ENCODE measurements at places on chromosomes 16 and 17. TPM values are rescaled to one million over a fixed set of nuclear protein-coding genes. Genes with fewer than 3 reads are reported as not detected.

Gene YBX2
- 2.6 TPM for polyA plus RNA-seq

Gene KRT12
- polyA plus RNA-seq, result 0.27 TPM

Gene SPNS3
- polyA plus RNA-seq, result 0.50 TPM

- DNase-seq, result no peak
These were observed 9.4 kb downstream of the GGA2 start for GRCh38 chr16:23500862-23501225.

DNA sequence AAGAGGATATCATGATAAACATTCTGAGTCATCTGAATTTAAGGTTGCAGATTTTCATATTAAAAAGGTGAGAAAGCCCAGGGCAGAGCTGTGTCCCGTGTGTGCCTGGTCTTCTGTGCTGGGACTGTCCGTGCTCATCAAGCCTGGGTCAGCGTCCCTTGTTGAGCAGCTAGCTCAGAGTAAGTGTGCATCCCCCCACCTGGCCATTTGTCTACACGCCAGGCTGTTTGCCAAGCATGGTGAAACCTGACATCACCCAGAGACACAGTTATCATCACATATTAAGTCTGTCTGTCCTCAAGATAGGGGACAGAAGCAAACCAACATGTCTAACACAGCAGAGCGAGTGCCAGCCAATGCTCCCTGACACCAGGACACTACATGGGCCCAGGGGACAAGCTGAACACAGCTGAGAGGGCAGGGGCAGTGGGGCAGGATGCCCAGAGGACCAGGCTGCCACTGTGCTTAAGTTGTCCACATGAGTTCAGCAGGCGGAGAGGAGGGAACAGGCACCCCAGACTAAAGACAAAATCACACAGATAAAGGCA is 57.9 kb upstream of the CNEP1R1 start:
- DNase-seq, result no peak

All from muscle of back (tissue), 13 donors.